ENCODE measurements at places on chromosomes 12 and 14.

DNA sequence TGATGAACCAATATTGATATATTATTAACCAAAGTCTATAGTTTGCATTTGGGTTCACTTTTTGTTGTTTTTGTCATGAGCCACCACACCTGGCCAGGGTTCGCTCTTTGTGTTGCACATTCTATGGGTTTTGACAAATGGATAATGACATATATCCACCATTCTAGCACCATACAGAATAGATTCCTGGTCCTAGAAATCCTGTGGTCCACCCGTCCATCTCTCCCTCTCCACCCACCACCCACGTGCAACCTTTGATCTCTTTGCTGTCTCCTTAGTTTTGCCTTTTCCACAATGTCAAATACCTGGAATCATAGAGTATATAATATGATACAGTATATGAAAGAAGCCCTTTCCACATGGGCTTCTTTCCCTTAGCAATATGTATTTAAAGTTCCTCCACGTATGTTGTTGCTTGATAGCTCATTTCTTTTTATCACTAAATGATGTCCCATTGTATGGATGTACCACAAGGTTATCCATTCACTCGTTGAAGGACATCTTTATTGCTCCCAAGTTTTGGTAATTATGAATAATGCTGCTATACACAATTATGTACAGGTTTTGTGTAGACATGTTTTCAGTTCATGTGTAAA, 7.4 kb downstream of the RPL6 start:
- no peak for DNase-seq

DNA sequence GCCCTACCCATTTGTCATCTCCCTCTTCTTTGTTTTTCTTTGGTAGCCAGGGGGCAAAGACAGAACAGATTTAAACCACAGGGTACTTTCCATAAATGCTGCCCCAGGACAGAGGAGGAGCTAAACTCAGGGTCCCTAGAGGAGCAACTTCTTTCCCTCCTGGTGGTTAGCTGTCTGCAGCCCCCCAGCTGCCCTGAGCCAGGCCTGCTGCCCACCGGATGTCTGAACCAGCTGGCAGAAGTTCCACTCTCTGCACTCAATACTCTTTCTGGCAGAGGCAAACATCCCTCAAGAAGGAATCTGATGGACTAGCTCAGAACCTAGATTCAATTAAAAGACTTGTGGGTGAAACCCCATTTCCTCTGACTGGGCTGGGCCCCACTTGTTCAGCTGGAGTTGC, 10.7 kb downstream of the VDR start:
- no peak for DNase-seq

GRCh38 chr12:62191491-62192179, 68.6 kb upstream of the USP15 start:
- DNase-seq = no peak

DNA sequence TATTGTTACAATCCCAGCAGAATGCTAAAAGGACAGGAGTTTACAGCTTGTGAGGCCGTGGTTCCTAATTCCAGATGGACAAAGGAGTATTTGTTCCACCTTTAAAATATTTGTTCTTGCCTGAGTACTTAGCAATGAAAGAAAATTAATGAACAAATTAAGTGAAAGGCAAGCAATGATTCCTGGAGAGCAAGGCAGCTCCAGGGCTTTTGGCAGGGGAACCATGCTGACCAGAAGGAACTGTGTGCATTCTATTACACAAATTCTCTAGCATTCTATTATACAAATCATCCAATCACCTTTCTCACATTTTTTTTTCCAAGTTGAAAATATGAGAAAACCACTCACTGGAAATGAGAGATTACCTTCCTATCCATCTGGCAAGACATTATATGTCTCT, 1.8 kb upstream of the BMAL2 start:
- no peak for DNase-seq

DNA sequence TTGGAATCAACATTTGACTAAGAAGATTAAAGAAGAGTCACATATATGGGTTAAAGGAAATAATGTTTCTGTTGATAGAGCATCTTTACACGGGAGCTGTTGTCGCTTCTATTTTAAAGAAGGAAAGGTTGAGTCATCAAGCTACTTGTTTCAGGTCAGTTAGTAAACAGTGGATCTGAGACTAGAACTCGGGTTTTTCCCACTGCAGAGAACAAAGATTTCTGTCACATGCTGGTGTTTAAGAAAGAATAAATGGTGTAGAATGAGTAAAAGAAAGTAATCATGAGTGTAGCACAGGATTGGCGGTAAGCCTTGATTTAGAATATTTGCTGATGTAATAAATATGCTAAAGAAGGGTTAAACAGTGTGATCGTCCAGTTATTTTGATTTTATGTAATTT, 455.5 kb downstream of the AEBP2 start:
- no peak for DNase-seq

DNA sequence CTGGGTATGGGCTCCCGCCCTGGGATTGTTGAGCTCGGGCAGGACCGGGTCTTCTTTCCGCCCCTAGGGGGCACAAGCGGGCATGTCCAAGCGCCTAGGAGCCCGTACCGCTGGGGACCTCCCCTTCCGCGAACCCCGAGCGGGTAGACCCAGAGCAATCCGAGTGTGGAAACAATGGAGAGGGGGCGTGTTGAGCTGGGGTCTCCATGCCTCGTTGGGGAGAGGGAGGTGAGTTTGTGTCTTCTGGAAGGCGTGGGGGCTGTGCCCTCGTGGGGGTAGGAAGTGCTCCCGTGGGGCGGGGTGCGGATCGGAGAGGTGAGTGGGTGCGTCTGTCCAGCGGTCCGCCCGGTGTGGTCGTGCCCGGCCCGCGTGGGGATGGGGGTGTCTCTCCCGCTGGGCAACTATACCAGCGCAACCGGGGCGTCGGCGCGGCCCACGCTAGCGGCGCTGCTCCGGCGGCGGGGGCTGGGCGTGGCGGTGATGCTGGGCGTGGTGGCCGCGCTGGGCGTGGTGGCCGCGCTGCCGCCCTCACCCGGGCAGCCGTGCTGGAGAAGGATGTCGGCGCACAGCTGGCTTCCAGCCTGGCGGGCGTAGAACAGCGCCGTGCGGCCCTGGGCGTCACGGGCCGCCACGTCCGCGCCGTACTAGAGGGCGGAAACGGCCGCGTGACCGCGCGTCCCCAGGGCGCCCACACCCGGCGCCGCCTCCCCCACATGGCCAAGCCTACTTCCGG, 12.2 kb downstream of the AGAP2 start:
- no peak for DNase-seq

- DNase-seq = no peak
These were observed 24.4 kb downstream of the KCNA5 start for GRCh38 chr12:5068126-5068525.

- DNase-seq = no peak
These were observed 16.9 kb downstream of the FZD10 start for GRCh38 chr12:130179191-130179590.

DNA sequence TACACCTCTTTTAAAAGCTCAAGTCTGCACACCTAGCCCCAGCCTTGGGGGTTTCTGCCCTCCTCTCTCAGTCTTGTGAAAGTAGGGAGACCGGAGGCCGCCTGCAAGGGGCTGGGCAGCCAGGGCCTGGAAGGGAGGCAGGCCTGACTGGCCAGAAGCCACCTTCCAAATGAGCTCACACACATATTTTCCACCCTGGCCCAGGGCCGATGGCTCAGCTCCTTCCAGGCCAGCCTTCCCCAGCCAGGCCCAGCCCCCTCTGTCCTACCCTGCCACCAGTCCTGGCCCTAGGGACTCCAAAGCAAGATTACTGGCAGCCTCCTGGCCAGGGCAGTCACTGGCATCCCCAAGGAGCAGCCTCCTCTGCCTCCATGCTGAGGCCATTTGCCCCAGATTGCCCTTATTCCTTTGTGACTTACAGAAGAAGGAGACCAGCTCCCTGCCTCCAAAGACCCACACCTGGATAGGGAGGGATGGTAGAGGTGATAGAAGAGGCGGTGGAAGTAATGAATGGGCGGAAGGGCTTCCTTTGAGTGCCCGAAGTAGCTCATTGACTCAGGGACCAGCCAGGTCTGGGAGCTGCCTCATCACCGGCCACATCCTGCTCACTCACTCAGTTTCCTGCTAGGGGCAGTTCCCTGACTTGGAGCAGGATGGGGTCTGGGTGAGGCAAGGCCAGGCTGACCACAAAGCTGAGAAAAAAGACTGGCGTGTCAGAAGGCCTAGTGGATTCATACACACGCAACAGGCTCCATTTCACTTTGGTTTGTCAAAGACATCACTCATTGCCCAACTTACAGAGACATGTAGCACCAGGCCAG, 14.8 kb downstream of the MMP14 start:
- no peak for DNase-seq

- no peak for DNase-seq
These were observed 111.0 kb downstream of the TRAFD1 start for GRCh38 chr12:112236386-112236785.

DNA sequence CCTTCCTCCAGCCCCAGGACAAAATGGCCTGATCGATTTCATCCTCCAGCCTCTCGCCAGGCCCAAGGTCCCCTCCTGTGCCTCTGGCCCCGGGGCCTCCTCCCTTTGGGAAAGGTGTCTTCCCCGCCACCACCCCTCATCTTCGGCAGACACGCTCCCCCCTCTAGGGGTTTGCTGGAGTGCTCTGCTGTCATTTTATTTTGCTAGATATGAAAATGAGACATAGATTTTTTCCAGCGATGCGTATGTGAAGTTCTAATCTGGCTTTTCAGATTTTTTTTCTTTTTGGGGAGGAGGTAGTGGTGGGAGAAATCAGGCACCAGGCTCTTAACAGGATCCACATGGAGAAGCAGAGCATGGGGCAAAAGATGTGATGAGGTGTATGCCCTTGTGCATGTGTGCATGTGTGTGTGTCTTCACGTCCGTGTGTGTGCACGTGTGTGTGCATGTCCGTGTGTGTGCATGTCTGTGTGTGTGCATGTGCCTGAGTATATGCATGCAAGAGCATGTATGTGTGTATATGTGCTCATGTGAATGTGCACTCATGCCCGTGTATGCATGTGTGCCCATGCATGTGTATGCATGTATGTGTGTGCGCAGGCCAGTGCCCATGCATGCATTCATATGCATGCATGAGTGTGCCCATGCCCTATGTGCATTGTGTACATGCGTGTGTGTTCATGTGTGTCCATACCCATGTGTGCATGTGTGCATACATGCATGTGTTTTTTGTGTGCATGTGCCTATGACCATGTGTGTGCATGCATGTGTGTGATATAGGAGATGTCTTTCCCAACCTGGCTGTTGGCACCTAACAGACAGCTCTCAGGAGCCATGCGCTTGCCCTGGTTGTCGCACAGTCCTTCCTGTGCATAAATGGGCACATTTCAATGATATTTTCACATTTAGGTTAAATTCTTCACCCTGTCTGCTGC, 203.0 kb downstream of the RBM19 start:
- no peak for DNase-seq

GRCh38 chr12:78330131-78330530, 499.4 kb downstream of the NAV3 start:
- no peak for DNase-seq

- DNase-seq = peak; percentile 46
These were observed 519 bp downstream of the MORN3 start for GRCh38 chr12:121668750-121669520.

DNA sequence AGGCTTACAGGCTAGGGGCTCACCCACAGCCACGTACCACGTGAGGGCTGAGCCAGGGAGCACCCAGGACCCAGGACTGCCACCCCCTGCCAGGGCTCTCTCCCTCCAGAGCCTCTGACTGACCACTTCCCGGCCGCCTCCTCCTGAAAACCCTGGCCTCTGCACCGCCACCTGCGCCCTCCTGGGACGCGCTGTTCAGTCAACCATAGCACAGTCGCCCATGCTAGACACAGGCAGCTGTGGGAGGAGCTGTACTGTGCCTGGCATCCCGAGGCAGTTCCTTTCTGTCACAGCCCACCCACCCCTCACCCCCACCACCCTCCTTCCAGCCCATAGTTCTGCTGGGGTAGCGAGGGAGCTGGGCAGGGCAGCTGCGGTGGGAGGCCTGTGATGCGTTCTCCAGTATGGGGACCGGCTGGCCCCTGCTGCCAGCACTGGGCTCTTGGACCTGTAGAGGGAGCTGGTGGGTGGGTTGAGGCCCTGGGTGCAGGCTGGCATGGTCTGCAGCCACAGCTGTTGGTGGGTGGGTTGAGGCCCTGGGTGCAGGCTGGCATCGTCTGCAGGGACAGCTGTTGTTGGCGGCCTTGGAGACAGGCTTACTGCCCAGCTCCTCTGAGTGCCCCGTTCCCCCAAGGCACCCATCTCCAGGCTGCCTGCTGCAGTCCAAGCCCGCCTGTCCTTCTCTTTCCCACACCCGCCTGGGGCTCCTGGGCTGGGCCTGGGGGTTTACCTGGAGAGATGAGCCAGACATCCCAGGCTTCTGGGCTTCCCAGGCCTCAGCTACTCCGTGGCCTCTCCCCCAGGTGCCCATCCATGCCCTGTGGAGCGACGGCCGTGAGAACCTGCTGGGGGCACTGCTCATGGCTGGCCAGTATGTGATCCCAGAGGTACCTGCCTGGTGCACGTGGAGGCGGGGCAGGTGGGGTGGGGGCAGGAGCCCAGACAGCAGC, 11.5 kb downstream of the ASPG start:
- no peak for DNase-seq

GRCh38 chr14:92850492-92850891, 56.4 kb downstream of the GOLGA5 start:
- DNase-seq = no peak

Measured in T-helper 9 cell (primary cell).